Glomerular endothelial cell (primary cell): ENCODE measurements at places on chromosomes 1 and 21. TPM values are rescaled to one million over a fixed set of nuclear protein-coding genes. Genes with fewer than 3 reads are reported as not detected.

SYCP1 gene
- total RNA-seq = not detected in 2 replicates

CITED4 gene
- total RNA-seq = 15.0 and 42.1 TPM in 2 replicates

SRSF11 gene
- 59.7 and 122 TPM in 2 replicates for total RNA-seq

CRNN gene
- total RNA-seq = not detected in 2 replicates

GUCA2B gene
- not detected in 2 replicates for total RNA-seq

ACTL8 gene
- not detected in 2 replicates for total RNA-seq

BNIPL gene
- not detected in 2 replicates for total RNA-seq
